Thymus (tissue), 14 donors: ENCODE measurements at places on chromosomes 16 and 17. TPM values are rescaled to one million over a fixed set of nuclear protein-coding genes. Genes with fewer than 3 reads are reported as not detected.

DNA sequence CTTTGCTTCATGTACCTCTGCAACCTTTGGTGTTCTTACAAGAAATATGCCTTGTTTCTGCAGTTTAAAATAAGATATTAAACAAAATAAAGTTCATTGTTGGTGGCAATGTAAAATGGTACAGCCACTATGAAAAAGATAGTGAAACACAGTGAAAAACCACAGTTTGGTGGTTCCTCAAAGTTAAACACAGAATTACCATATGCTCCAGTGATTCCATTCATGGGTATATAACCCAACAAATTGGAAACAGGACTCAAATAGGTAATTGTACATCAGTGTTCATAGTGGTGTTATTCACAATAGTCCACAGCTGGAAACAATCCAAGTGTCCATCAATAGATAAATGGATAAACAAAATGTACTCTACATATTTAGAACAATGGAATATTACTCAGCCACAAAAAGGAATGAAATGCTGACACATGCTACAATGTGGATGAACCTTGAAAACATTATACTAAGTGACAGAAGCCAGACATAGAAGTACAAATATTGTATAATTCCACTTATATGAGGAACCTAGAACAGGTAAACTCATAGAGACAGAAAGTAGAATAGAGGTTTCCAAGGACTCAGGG, 49.2 kb downstream of the CUEDC1 start:
- DNase-seq, result no peak
- H3K27me3 ChIP-seq, result no peaks in the 10 kb centered on the region
- no peak overlapping the region for H3K4me3 ChIP-seq
- H3K36me3 ChIP-seq, result no peaks in the 10 kb centered on the region

MT4 gene
- 7.5 TPM for total RNA-seq

PMP22 gene
- 12.5 TPM for total RNA-seq

GRCh38 chr17:66576473-66576872, 258.4 kb upstream of the CACNG5 start:
- H3K27ac ChIP-seq, result no peak overlapping the region
- no peaks in the 10 kb centered on the region for H3K27me3 ChIP-seq
- no peak overlapping the region for H3K4me3 ChIP-seq
- H3K36me3 ChIP-seq, result no peaks in the 10 kb centered on the region
- H3K4me1 ChIP-seq, result no peaks in the 10 kb centered on the region

DNA sequence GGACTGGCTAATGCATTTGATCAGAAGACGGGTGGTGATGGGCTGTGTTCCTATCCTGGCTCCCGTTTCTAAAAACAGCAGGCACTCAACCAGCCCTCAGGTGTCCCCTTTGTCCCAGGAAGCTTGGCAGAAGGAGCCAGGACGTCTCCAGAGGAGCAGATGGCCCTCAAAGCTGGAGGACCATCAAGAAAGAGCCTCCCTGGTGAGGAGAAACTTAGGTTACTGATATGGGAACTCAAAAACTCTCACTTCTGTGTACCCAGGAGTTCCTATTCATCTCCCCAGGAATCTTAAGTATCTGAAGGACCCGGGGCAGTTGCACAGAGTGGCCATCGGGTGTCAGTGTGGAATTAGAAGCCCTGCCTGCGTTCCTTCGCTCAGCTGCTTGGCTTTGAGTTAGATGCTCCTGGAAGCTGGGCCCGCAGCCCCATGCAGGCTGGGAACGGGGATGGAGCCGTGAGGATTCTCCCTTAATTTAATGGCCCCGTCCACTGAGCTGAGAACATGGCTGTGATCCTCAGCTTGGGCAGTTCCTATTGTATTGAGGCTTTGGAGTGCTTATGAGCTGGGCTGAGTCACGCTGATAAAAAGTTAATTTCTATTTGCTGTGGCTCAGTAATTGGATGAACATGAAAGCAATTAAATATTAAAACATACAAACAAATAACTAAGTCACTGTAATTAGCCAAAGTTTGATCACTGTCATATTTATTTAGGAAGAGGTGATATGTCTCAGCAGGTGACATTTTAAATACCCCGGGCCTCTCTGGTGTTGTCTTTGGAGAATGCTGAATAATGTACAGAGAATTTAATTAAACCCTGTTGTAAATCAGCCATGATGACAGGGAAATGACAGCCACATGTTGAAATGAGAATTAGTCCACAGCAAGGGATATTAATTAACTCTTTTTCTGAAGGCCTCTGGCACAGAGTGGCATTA, 402.1 kb downstream of the SEC14L1 start:
- H3K27ac ChIP-seq, result no peak overlapping the region
- peak; percentile 76 for DNase-seq
- no peak overlapping the region for H3K4me3 ChIP-seq
- no peaks in the 10 kb centered on the region for H3K27me3 ChIP-seq
- peaks cover 13% of the 10 kb centered on the region for H3K4me1 ChIP-seq

ACD gene
- total RNA-seq, result 15.3 TPM

GRCh38 chr17:54372069-54372749, 528.4 kb upstream of the TOM1L1 start:
- no peak overlapping the region for H3K27ac ChIP-seq
- H3K27me3 ChIP-seq, result no peaks in the 10 kb centered on the region
- no peaks in the 10 kb centered on the region for H3K36me3 ChIP-seq
- DNase-seq, result no peak

DNA sequence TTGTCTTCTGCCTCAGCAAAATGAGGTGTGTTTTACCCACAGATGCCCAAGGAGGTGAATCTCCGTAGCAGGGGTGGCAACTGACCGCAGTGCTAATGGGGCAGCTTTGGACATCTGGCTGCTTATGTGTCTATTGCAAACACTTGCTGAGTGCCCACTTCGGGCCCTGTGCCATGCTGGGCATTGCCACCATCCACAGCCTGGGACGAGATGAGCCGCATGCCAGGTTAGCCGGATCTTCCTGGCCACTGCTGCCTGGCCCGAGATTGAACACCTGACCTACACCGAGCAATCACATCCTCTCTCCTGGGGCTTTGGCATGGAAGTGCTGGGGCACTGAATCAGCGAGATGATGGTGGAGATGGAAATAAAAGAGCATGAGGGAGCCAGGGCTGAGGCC, 238.7 kb downstream of the GSG1L start:
- H3K27ac ChIP-seq, result no peak overlapping the region
- DNase-seq, result no peak
- no peaks in the 10 kb centered on the region for H3K36me3 ChIP-seq
- H3K4me3 ChIP-seq, result no peak overlapping the region

OR2C1 gene
- 0.14 TPM for total RNA-seq

GRCh38 chr17:16988749-16989229, 16.9 kb upstream of the TNFRSF13B start:
- H3K27ac ChIP-seq, result peak overlapping the region; percentile 76
- H3K36me3 ChIP-seq, result no peaks in the 10 kb centered on the region
- no peak overlapping the region for H3K4me3 ChIP-seq
- DNase-seq, result no peak

DNA sequence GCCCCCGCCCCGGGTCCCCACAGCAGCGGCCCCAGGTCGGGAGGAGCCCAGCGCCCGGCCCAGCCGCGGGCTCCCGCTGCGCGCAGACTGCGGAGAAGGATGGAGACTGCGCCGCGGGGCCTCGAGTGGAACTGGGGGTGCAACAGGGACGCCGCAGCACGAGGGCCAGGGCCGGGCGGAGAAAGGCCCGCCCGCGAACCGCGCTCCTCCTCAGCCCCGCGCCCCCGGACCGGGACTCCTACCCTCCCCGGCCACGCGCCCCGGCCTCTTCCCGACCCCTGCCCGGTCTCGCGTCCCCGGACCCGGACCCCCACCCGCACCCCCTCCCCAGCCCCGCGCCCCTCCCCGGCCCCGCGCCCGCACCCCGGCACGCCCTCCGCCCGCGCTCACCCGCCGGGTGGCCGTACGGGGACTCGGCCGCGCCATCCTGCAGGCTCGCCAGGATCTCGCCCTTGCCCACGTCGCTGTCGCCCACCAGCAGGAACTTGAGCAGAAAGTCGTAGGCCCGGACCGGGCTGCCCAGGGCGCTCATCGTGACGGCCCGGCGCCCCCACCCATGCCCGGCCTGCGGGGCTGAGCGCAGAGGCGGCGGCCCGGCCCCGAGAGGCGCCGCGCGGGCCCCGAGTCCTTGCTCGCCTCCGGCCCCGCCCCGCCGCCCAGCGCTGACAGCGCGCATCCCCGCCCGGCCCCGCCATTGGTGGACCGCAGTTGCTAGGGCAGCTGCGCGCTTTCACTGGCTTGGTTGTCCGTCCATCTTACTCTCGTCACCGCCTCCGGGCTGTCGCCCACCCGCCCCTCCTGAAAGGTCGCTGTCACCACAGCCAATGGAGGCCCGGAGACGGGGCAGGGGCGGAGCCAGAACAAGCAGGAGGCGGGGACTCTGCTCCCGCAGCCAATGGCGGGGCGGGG, at the start of gene RAB40B:
TSS of gene RAB40B (minus strand) at position 634 of the 909 bp plus-strand sequence. CDS start at position 532, 102 bp downstream.
- H3K4me1 ChIP-seq, result peaks cover 12% of the 10 kb centered on the region
- H3K36me3 ChIP-seq, result no peaks in the 10 kb centered on the region
- no peak within 1 kb of the TSS for H3K27ac ChIP-seq
- peak within 1 kb of the TSS; percentile 37 for H3K4me3 ChIP-seq

DNA sequence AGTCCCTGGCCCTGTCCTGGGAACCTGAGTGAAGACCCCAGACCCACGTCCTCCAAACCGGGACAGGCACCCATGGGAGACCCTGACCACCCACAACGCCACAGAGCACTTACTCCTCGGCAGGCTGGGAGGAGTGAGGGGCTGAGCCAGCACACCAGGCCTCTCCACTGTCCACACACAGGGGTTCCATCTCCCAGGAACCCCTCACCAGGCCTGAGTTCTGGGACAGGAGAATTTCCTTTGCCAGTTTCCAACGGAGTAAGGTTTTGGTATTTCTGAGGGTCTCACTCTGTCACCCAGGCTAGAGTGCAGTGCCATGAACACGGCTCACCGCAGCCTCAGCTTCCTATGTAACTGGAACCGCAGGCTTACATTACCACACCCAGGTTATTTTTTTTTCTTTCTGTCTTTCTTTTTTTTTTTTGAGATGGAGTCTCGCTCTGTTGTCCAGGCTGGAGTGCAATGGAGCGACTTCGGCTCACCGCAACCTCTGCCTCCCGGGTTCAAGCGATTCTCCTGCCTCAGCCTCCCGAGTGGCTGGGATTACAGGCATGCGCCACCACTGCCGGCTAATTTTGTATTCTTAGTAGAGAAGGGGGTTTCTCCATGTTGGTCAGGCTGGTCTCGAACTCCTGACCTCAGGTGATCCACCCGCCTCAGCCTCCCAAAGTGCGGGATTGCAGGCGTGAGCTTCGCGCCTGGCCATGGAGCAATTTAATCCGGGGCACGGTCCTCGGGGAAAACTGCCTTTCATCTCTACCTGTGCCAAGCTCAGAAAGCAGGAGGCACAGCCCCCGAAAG, 1.6 kb downstream of the PGAP6 start:
- H3K27me3 ChIP-seq, result no peaks in the 10 kb centered on the region
- H3K4me3 ChIP-seq, result peak overlapping the region; percentile 93
- H3K4me1 ChIP-seq, result peaks cover 32% of the 10 kb centered on the region
- DNase-seq, result no peak
- H3K27ac ChIP-seq, result no peak overlapping the region

KPNB1 gene
- total RNA-seq, result 121 TPM

- H3K27ac ChIP-seq, result no peak overlapping the region
- no peak for DNase-seq
- H3K4me1 ChIP-seq, result no peaks in the 10 kb centered on the region
Measured at GRCh38 chr16:65876056-65876408, 490.5 kb upstream of the CDH5 start.

FBXO39 gene
- total RNA-seq, result 0.09 TPM

MYCBPAP gene
- total RNA-seq, result 1.2 TPM

DNA sequence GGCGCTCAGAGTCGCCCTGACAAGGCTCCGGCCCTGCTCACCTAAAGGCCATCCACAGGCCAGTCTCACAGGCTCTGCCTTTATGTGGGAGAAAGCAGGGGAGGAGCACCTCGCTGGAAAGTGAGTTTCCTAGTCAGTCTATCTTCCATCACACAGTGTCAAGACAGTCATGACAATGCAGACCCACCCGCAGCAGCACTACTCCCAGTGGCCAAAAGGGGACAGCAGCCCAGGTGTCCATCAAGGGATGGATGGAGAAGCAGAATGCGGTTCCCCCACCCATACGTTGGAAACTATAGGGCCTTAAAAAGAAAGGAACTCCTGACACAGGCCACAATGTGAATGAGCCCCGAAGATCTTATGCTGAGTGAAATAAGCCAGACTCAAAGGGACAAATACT, 226.8 kb downstream of the ENGASE start:
- H3K4me1 ChIP-seq, result no peaks in the 10 kb centered on the region
- H3K36me3 ChIP-seq, result no peaks in the 10 kb centered on the region
- H3K4me3 ChIP-seq, result no peak overlapping the region
- H3K27me3 ChIP-seq, result no peaks in the 10 kb centered on the region

TP53TG3D gene
- total RNA-seq, result not detected

CBX8 gene
- total RNA-seq, result 7.4 TPM

DNA sequence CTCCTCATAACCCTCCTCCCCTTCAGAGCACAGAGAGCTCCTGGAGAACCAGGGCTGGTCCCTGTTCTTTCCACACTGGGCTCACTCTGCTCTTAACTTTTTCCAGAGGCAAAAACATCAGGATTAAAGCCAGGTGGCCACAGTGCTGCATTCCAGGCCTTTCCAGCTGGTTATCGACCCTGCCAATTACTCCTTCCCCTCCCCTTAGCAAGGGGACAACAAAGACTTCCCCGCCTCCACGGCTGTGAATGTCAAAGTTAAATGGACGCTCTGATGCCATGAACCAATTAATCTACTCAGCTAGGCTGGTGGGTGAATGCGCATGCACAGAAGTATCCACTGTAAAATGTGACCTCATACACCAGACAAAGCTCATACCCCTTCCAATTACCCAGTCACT, 23.1 kb downstream of the ACLY start:
- no peaks in the 10 kb centered on the region for H3K27me3 ChIP-seq
- no peak overlapping the region for H3K4me3 ChIP-seq
- H3K27ac ChIP-seq, result no peak overlapping the region

CLEC18B gene
- total RNA-seq, result 0.28 TPM

CMTM2 gene
- 0.94 TPM for total RNA-seq

G6PC1 gene
- total RNA-seq, result 0.05 TPM

DNA sequence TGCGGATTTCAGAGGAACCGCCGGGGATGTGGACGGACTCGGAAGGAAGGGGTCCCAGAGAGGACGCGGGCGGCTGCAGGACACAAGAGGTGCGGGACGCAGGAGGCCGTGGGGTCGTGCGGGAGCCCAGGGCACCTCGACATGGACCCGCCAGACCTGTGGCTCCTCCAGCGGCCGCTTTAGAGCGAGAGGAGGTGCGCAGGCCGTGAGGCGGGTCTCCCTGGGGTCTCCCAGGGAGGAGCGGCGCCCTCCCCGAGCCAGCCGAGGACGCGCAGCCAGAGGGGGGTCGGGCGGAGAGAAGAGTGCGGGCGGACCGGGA, 6.8 kb upstream of the FLYWCH1 start:
- H3K4me1 ChIP-seq, result peaks cover 26% of the 10 kb centered on the region
- no peaks in the 10 kb centered on the region for H3K27me3 ChIP-seq
- peak overlapping the region; percentile 52 for H3K4me3 ChIP-seq
- no peak for DNase-seq
